CD8-positive, alpha-beta T cell (primary cell): ENCODE measurements at places on chromosomes 6 and 20.

GRCh38 chr6:189676-190075, 102.6 kb upstream of the DUSP22 start:
- DNase-seq: no peak

DNA sequence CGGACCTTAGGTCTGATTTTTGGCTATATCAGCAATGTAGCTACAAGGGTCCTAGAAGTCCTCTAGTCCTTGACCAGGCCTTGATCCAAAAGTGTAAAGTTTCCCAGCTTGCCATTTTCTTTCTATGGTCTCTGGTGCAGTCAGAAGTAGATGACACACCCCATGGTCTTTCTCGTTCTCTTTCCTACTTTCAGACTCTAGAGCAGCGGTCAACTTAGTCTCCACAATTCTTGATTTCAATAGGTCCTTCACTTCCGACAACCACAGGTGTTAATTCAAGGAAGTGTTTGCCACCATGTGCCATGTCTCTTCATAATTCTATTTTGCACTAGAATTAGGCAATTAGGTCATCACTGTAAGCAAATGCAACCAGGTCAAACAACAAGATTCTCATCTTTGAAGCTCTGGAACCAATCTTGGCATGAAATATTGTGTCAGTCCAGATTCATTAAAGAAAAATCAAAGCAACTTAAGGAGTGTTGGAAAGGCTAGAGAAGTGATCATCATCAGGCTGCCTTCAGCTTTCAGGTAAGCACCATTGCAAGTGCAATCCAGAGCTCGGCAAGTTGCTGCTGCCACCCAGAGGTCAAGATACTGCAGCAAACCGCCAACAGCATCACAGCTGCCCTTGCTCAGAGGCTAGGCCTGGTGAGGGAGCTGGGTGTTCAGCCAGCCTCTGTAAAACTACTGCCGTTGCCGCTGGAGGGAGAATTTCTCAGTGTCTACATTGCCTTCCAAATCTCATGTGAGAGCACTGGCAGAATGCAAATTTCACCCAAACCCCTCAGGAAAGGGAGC, 5.6 kb upstream of the SYNE1 start:
- DNase-seq: peak; percentile 29

DNA sequence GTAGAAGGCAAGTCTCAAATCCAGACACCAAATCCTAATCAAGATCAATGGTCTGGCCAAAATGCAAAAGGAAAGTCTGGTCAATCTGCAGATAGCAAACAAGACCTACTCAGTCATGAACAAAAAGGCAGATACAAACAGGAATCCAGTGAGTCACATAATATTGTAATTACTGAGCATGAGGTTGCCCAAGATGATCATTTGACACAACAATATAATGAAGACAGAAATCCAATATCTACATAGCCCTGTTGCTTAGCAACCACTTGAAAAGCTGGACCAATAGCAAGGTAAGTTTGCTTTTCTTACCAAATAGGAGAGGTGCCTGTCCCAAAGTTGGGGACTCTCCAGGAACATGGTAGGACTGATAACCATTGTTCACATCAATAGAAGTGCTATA, 2.0 kb downstream of the SEMG2 start:
- DNase-seq: no peak

GRCh38 chr6:18412068-18412467, 24.9 kb downstream of the RNF144B start:
- DNase-seq: no peak

GRCh38 chr20:33649201-33649681, 12.9 kb upstream of the C20orf144 start:
- no peak for DNase-seq

GRCh38 chr6:4852938-4853337, 76.7 kb downstream of the CDYL start:
- DNase-seq: no peak

DNA sequence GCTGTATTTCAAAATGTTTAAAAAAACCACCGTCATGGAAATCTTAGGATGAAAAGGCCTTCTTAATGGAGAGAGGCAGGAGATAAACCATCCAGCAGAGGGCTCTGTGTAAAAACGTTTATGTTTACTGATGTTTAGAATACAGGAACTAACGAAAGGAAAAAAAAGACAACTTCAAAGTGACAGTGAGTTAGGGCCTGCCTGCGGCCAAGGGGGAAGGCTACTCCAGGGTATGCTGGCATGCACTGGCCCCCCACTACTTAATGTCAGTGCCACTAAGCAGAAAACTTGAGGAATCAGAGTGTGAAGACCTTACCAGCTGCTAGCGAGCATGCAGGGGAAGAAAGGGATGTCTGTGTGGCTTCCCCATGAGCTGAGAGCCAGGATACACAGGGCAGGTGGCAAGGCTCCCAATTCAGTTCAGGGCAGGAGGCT, 47.7 kb downstream of the AKAP7 start:
- peak; percentile 52 for DNase-seq

DNA sequence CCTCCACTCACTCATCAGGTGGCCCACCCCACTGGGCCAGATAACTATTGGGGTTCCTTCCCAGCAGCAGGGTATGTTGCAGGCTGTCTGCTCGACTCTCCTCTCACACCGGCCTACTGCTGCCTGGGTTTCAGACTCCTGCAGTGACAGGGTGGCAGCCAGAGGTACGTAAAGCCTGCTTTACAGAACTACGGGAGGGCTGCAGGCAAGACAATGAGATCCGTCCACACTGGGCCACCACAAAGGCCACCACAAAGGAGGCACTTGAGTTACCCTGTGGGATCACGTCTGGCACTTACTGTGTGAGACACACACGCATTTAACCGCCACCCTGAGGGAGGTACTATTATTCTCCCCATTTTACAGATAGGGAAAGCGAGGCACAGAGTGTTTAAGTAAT, 78.5 kb downstream of the NFATC2 start:
- DNase-seq: peak; percentile 47

DNA sequence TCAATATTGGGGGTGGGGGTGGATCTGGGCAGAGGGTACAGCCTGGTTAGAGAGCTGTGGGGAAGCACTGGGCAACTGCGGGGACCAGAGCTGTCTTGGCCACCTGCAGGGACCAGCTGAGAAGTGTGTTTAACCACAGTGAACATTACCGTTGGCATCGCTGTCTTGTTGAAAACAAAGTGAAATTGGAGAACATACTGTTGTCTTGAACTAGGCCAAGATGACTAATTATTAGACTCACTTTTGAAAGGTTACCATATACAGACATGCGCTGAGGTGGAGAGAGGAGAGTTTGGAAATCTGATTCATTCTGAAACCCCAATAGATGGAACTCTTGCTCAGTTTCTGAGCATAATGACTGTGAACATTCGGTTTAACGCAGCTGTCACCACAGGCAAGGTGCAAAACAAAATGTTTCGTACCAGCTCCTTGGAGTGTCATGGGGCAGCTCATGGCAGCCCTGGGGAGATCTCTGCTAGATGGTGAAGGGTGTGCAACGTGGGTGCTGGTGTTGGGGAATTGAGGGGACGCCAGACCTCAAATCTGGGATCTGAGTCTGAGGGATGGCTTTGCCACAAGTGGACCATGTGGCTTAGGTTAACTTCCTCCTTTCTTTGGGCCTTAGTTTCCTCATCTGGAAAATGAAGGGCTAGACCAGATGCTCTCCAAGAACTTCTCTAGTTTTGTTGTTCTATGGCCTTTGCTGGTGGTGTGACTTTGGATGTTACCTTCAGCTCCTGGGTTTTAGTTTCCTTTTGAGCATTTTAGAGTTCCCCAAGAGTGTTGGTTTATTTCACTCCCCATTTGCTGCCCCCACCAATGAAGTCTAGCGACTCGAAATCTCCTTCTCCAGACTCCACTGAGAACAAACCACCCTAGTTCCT, 24.6 kb upstream of the GTSF1L start:
- DNase-seq: no peak

DNA sequence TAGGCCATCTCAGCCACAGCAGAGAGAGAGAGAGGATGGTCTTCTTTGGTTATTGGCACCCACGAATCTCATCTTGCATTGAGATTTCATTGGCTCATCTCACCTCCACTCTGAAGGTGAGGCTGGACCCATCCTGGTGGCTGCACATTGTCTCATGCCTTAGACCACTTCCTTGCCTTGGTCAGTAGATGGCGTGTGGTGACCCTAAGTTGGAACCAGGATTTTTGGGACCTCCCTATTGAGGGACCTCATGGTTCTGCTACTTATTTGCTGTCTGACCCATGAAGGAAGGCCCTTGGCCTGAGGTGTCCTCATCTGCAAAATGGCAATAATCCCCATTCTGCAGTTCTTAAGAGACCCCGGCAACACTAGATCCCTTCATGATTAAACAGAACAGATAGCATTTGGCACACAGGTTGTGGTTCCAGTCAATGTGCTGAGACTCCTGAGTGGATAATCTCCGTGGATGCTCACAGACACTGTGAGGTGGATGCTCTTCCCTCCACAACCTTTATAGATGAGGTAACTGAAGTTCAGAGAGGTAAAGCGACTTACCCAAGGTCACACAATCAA, 21.5 kb upstream of the AAR2 start:
- peak; percentile 27 for DNase-seq

- no peak for DNase-seq
Measured at GRCh38 chr6:56062836-56063235, 184.5 kb downstream of the COL21A1 start.

- DNase-seq: no peak
Measured at GRCh38 chr6:135251498-135252441, 70.7 kb downstream of the MYB start.

DNA sequence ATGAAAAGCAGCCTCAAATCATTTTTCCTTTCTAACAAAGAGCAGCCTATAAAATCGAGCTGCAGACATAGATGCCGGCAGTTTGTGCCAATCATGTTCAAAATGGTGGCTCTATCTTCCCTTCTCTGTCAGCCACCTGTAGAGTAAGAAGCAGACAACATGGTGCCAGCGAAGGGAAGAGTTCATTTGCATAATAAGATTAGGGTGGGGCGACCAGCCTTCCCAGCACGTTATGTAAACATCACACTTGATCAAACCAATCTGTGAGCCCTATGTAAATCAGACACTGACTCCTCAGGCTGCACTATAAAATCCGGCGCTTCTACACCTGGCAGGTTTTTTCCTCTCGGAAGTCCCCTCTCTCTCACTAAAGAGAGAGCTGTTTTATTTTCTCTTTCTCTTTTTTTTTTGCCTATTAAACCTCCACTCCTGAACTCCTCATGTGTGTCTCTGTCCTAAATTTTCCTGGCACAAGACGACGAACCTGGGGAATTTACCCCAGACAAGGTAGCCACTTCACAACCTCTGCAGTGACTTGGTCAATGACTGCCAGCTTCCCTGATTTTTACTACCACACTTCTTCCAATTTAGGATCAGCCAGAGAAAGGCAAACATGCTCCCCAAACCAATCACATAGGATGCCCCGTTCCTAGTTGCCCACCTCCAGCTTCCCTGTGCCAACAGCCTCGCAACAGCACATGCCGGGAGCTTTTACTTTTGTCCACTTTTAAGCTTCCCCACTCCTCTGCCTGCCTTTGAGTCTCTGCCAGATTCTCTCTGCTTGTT, 12.9 kb downstream of the TPMT start:
- no peak for DNase-seq

DNA sequence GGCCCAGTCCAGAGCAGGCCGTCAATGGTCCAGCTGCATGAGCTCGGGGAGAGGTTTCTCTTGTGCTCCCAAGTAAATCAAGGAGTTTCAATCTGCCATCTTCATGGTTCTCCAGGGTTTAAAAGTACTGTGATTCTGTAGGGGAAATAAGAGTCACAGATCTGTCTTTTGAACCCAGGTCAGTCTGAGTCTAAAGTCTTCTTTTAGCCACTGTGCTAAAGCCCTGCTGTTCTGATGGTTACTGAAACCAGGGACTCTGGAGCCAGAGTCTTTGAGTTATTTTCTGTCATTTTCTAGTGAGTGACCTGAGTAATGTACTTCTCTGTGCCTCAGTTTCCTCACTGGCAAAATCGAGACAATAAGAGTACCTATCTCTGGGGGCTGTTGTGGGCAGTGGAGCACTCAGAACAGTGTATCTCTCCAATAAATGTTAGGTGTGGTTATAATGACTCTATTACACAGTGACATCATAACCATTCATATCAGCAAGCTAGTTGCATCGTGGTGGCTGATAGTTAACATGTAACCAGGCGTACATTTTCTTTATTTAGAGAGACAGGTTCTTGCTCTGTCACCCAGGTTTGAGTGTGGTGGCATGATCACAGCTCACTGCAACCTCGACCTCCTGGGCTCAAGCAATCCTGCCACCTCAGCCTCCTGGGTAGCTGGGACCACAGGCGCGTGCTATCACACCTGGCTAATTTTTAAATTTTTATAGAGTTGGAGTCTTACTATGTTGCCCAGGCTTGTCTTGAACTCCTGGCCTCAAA, 74.6 kb upstream of the KCNG1 start:
- DNase-seq: no peak

DNA sequence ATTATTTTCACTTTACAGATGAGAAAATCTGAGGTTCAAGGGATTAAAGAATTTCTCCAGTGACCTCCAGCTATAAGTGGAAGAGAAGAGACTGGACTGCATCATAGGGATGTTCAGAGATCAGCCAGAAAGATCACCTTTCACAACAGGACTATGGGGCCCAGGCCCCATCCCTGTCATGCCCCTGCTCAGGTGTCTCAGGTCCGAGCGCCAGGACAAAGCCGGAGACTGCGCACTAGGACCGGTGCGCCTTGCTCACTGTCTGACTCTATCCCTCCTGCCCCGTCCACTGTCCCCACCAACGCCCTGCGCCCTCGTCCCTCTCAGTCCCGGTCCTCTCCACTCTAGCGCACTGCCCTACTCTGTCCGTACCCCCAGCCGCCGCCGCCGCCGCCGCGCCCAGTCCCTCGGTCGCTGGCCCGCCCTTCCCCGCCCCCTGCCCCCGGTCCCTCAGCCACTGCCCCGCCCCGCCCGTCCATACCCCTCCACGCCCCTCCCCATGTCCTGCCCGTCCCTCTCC, 521 bp upstream of the RAD21L1 start:
- DNase-seq: no peak

DNA sequence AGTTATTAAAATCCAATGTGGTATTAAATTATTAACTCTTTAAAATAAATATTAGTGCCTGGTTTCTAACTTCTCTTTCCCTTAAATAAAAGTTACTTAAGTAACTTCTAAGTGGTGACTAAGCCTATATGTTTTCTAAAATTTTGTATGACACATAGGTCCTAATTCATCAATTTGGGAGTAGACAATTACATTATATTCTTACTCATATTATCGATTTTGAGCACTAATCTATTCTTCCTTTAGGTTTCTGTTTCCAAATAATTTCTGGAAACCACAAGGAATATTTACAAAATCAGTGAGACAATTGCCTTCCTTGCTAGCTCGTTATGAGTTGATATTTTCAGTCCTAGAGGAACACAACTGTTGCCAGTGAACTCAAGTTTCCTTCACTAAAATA, 28.3 kb upstream of the TXLNB start:
- no peak for DNase-seq
